ENCODE measurements at places on chromosomes 13 and 19. TPM values are rescaled to one million over a fixed set of nuclear protein-coding genes. Genes with fewer than 3 reads are reported as not detected.

ATXN8OS gene
- not detected for total RNA-seq

PTPRS gene
- total RNA-seq: 95.0 TPM

USHBP1 gene
- 6.0 TPM for total RNA-seq

KCTD15 gene
- total RNA-seq: 55.8 TPM

LILRB1 gene
- 1.3 TPM for total RNA-seq

PLEKHF1 gene
- 13.4 TPM for total RNA-seq

TMPRSS9 gene
- total RNA-seq: 0.11 TPM

MISP3 gene
- total RNA-seq: 0.21 TPM

ZNF575 gene
- total RNA-seq: 0.42 TPM

FFAR3 gene
- 0.16 TPM for total RNA-seq

LRFN3 gene
- 1.9 TPM for total RNA-seq

ZNF486 gene
- total RNA-seq: 23.4 TPM

ZNF570 gene
- 16.3 TPM for total RNA-seq

APOC1 gene
- total RNA-seq: 3.5 TPM

SIGLEC12 gene
- 0.11 TPM for total RNA-seq

ARID3A gene
- total RNA-seq: 9.1 TPM

PEAK3 gene
- not detected for total RNA-seq

CABP5 gene
- not detected for total RNA-seq

CLDN10 gene
- total RNA-seq: 0.69 TPM

SERTM1 gene
- 1.7 TPM for total RNA-seq

All from urinary bladder (tissue), 4 donors.